Activated naive CD8-positive, alpha-beta T cell treated with anti-CD3 and anti-CD28 coated beads, Interleukin-2, amount 50 U/mL, for 24 hours (primary cell): ENCODE measurements at places on chromosomes 11 and 22.

DNA sequence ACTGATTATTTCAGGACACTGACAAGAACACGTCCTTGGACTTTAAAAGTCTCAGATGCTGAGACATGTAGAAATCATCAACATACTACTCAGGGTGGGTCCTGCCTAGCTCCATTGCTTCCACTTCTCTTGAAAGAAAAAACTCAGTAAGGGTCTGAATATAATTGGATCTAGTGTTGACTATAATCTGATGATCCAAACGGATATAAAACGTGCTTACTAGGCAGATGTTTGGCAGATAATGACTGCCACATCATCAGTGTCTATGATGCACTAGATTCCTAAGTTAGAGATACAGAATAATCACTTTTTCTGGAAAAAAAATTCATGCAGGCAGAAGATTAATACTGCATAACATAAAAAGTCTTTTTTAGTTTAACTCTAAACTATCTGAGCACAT is 21.6 kb downstream of the GUCY1A2 start:
- no peak for DNase-seq

DNA sequence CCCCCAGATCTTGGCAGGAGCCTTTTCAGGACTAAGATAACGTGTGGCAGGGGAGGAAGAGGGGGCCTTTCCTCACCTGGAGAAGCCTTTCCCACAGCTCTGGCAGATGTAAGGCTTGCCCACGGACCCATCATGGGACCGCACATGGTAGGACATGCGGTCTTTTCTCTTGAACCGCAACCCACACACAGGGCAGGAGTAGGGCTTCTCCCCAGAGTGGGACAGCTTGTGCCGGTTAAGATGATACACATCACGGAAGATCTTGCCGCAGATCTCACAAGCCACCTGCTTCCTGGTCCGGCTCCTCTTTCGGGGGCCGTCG is 1.9 kb downstream of the PATZ1 start:
- no peak for DNase-seq

GRCh38 chr22:47208630-47209029 is 446.2 kb downstream of the TBC1D22A start:
- DNase-seq, result no peak

DNA sequence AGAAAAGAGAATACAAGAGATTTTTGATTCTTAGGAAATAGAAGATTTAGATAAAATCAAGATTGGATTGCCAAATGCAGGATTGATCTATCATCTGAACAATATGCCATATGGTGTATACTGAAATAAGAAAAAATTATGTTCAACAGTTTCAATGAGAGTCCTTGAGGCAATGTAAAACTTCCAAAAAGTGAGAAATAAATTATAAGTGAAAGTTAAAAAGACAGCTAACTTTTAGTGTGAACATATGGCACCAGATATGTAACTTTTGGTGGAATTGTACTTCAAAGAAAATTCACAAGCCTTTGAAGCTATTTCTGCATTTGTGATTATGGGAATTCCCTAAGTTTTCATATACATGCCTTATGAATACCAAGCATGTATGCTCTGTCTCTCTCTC is 200.5 kb upstream of the ANO3 start:
- no peak for DNase-seq

DNA sequence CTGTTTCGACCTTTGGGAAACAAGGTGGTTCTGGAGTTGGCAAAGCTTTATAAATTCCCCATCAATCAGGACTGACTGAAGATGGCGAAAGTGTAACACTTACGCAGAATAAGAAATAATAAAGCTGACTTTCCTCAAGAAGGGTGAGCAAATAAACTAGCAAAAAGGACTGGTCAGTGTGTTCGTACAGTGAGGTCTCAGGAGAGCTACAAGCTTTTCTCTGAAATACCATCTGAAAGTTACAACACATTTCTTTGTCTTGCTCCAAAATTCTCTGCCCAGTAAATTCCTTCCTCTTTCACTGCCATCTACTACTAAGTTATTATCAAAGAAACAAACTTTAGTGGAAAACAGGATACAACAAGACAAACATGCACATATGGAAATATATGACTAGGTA is 13.4 kb downstream of the PITPNB start:
- no peak for DNase-seq

- no peak for DNase-seq
Observed at GRCh38 chr22:40855979-40856512, 393 bp downstream of the ST13 start.

DNA sequence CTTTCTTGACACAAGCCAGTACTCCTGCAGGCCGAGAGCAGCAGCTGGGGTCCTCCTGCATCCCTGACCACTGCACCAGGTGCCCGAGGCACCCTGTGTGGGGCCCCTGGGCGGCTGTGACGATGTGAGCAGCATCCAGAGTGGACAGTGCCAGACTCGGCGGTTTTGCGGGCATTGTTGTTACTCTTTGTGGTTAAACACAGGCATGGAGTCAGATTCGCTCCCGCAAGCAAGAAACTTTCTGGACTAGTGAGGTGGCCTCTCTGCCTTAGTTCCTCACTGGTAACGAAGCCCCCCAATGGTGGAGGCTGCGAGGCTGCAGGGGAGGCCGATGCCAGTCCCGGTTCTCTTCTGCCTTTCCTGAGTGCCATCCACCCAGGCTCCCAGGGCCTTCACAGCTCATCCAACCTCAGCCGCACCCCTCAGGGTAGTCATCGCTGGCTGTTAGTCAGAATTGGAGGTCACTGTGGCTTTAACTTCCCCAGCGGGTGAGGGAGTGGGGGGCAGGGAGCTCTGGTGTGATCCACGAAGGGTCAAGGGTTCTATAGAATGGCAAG is 3.7 kb upstream of the CLDN5 start:
- no peak for DNase-seq
